ENCODE measurements at places on chromosomes 7 and 10. TPM values are rescaled to one million over a fixed set of nuclear protein-coding genes. Genes with fewer than 3 reads are reported as not detected.

Gene UPK3B
- not detected for total RNA-seq

GRCh38 chr10:76149602-76150138 lies 718.2 kb downstream of the LRMDA start:
- DNase-seq = no peak

- no peak for DNase-seq
Measured at GRCh38 chr7:25529320-25529719, 301.0 kb upstream of the NPVF start.

- DNase-seq = no peak
Measured at GRCh38 chr10:68315582-68315981, 16.3 kb upstream of the HNRNPH3 start.

- DNase-seq = no peak
Measured at GRCh38 chr10:129850790-129851189, 113.3 kb downstream of the EBF3 start.

DNA sequence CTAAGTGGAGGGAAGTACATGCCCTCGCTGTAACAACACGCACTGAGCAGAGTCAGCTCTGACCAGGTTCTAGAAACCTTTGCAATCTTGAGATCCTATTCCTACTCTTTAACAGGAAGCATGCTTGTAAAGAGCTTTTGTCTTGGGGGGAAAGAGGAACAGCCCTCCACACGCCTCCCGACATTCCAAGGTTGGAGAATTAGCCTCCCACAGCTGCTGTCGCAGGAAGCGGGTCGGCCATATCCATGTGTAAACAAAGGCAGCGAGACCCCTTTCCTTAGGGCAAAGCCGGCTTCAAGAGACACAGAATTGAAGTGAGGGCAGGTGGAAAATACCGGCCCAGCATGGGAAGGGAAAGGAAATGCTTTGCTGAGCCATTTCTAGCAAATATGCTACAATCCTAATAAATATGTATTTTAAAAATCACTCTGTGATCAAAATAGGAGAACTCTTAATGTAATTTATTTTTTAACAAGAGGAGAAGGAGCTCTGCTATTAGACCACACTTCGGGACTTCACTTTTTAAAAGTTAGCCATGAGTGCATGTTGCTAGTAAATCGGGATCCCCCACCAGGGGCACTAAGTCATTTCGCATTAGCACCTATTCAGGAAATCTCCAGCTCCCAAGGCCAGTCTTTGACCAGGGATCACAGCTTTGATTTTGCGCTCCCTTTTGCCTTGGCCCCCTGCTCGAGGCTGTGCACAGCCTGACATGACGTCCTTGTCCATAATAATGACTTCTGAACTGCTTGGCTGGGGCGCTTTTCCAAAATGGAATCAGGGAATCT lies 55.9 kb downstream of the FAM204A start:
- DNase-seq = no peak

Gene CELF2
- 139 TPM for total RNA-seq

GRCh38 chr10:102796407-102797176 lies 40.6 kb downstream of the CYP17A1 start:
- peak; percentile 65 for DNase-seq

DNA sequence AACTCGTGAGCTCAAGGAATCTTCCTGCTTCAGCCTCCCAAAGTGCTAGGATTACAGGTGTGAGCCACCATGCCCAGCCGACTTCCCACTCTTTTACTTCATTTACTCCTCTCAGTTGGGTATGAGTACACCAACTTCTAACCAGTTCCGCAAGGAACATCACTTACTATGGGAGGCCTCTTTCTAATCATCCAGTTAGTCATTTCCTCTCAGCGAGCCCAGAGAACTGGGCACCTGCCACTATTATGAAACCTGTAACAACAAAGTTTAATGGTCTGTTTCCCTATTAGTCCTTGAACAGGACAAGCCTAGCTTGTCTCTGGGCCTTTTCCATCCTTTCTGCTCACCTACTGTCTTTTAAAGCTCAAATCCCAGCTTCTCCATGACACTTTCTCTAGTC lies 88.8 kb downstream of the DNMBP start:
- no peak for DNase-seq

DNA sequence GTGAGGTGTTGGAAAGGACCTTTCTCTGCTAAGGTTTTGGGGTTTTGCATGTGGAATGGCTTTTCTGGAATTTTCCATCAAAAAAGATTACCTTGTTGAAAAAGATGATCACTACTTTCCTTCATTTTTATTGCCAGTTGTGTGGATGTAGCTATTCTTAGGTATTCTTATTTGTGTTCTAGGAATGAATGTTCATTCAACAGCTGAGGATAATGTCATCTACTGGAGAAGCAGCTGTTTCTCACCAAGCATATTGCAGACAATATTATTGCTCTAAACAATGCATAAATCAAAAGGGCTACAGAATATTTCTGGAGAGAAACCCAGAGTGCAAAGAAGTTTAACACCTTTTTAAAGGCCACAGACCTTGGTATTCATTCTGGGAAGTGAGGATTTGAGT lies 145.6 kb upstream of the CALCR start:
- no peak for DNase-seq

- DNase-seq = no peak
Measured at GRCh38 chr10:111072232-111072631, 4.6 kb upstream of the ADRA2A start.

Gene PRRT4
- 0.18 TPM for total RNA-seq

DNA sequence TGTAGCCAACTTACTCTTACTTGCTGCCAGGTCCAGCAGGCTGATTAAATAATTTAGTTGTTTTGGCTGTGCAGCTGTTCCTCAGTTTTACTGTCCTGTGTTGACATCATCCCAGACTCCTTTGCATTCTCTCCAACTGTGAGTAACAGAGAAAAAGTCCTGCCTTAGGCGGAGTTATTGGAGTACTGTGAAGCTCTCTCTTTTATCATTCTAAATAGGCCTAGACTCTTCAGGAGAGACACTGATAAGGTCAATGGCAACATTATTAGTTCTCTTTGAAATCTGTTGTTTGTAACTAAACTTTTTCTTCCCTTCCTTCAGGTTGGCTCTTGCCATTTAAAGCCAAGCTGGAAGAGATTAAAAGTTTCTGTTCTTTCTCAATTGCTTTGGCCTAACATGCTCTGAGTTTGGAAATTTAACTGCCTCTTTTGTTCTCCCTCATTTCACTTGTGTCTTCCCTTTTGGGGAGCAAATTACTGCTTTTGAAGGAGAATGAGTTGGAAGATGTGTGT lies 215.7 kb upstream of the CSTF2T start:
- DNase-seq = no peak

- no peak for DNase-seq
Measured at GRCh38 chr7:47502240-47502877, 79.6 kb downstream of the TNS3 start.

Gene WNT16
- total RNA-seq = not detected

GRCh38 chr7:20317413-20317812 lies 13.3 kb upstream of the ITGB8 start:
- DNase-seq = no peak

GRCh38 chr7:43624156-43624555 lies 41.2 kb downstream of the STK17A start:
- DNase-seq = no peak

Gene NEURL1
- total RNA-seq = 3.1 TPM

DNA sequence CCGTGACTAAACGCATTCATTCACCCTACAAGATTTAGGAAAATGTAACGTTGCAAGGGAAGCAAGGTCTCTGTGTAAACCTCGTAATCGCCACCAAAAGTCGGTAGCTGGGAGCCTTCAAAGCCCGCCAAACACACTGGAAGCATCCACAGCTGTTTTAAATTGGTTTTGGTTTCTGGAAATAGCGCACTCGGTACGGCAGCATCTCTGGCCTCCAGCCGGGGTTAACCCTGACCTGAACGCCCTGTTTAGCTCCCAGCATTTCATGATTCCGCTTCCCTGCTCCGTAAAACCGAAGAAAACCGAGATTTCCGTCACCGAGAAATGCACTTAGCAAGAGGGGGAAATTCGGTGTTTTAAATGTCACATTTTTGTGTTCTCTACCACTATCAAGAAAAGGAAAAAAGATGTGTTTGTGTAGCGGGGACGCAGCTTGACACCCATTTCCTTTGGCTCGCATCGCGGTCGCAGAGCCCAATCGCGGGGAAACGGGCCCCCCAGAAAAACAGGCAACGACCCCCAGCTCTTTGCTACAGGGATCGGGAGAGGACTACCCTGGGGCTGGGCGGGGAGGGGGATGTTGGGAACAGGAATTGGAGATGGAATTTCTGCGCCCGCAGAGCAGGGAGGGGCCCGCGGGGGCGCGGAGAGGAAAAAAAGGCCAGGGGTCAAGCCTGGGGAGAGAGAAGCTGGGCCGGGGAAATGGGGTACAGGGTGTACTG lies 646 bp downstream of the SGCE start:
- no peak for DNase-seq

- DNase-seq = no peak
Measured at GRCh38 chr10:15360566-15360965, 10.5 kb downstream of the FAM171A1 start.

Gene EVX1
- not detected for total RNA-seq

DNA sequence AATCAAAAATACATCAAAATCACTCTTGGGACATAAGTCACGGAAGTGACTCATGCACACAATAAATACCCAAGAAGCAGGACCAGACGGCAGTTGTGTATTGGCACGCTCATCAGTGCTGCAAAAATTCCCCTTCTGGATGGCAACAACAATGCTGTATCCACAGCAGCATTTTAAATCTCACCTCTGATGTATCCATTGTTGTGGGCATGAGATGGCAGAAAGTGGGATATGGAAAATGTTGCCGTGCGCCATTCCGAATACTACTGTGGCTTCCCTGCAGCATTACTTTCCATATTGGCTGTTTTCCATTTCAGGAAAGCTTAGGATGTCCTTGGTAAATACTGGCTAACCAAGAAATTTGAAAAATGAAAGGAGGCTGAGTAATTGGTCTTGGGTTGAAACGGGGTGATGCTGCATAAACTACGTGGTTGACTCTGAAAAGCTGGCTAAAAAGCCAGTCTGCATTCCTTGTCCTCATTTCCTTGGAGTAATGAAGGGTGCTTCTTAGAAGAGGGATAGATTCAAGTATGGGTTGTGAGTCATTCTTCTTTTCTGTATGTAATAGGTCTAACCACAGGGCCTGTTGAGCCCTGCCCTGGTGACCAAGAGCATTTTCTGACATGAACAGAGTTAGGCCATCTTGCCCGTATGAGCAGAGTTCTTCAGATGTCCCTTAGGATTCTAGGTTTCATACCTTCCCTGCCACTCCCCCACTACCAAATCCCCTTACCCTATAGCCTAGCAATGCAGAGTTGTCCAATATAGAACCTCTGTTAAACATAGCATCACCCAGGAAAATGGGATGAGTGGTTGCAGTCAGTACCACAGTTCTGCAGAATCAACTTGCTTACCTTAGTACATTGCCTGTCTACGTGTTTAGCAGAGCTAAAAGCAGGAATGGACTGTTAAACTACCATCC lies 36.3 kb upstream of the TOMM7 start:
- DNase-seq = no peak

Gene STAM
- total RNA-seq = 21.6 TPM

- no peak for DNase-seq
Measured at GRCh38 chr7:112929421-112929820, 139.2 kb upstream of the TMEM168 start.

Gene PFKP
- 242 TPM for total RNA-seq

GRCh38 chr10:23399701-23400144 lies 39.2 kb upstream of the OTUD1 start:
- DNase-seq = no peak

GRCh38 chr7:40403703-40404476 lies 269.1 kb downstream of the SUGCT start:
- DNase-seq = no peak

GRCh38 chr10:131160219-131160875 lies 151.2 kb downstream of the TCERG1L start:
- DNase-seq = no peak

Gene TRIM73
- total RNA-seq = 1.5 TPM

Gene CLRN3
- not detected for total RNA-seq

DNA sequence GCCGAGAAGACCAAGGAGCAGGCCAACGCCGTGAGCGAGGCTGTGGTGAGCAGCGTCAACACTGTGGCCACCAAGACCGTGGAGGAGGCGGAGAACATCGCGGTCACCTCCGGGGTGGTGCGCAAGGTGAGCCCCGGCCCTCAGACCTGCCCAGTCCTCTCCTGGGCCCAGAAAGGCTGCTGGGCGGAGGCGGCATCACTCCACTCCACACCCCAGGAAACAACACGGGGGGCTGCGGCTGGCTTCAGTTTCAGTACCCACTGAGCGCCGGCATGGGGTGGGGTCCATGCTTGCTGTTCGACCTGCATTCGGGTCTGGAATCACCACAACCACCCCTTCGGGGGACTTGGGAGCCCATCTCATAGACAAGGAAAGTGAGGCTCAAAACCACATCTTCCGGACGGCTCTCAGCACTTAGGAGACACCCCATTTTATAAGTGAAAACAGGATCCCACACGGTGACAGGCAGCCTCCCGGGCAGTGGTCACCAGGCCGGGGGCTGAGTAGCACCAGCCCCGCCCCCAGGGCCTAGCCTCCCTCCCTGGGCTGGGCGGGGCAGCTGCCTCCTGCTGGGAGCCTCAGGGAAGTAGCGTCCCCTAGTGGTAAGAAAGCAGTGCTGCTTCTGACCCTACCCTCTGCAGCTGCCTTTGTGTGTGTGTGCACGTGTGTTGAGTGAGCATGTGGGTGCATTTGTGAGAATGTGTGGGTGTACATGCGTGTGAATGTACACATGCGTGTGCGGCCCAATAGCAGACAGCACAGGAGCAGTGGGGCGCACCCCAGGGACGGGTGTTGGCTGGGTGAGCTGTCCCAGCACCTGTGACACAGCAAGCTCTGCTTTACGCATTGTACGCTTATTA lies 1.8 kb downstream of the SNCG start:
- DNase-seq = peak; percentile 48

- no peak for DNase-seq
Measured at GRCh38 chr7:27349621-27350020, 107.0 kb downstream of the EVX1 start.

GRCh38 chr7:4265066-4265465 lies 417.0 kb upstream of the FOXK1 start:
- DNase-seq = no peak

DNA sequence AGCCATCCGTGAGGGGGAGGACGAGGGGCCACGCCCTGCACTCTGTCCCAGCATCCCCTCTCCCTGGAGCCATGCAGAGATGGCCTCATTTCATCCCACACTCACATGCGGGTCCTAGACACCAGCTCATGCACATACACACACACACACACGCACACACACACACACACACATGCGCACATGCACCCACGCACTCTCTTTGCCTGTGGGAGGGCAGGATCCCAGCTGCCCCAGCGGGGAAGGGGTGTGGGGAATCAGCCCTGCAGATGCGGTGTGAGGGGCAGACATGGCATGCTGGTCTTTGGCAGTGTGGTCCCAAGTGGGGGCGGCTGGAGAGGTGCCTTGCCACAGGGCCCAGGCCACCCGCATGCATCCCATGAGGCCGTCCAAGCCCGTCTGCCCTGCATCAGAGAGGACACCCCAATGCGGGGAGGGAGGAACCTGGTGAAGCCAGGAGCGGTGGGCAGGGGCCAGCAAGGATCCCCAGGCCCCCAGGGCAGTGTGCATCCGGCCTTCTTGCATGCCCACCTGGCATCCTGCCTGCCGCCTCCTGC lies 68.1 kb downstream of the LHPP start:
- no peak for DNase-seq

Gene SPDYE9
- not detected for total RNA-seq

- DNase-seq = no peak
Measured at GRCh38 chr10:11141571-11142091, 124.0 kb downstream of the CELF2 start.

- no peak for DNase-seq
Measured at GRCh38 chr7:46694058-46694457, 773.0 kb upstream of the IGFBP3 start.

GRCh38 chr7:4166807-4167206 lies 515.3 kb upstream of the FOXK1 start:
- DNase-seq = no peak

Gene GPR85
- total RNA-seq = not detected

Gene ZPBP
- total RNA-seq = 0.37 TPM

Gene NDUFB8
- 324 TPM for total RNA-seq

- DNase-seq = no peak
Measured at GRCh38 chr10:79354141-79354540, 6.9 kb downstream of the PPIF start.
